ENCODE measurements at places on chromosomes 6 and 20.

GRCh38 chr6:14322841-14323240 is 205.3 kb downstream of the CD83 start:
- DNase-seq = no peak

GRCh38 chr6:52371656-52372191 is 9.8 kb downstream of the PAQR8 start:
- DNase-seq = no peak

DNA sequence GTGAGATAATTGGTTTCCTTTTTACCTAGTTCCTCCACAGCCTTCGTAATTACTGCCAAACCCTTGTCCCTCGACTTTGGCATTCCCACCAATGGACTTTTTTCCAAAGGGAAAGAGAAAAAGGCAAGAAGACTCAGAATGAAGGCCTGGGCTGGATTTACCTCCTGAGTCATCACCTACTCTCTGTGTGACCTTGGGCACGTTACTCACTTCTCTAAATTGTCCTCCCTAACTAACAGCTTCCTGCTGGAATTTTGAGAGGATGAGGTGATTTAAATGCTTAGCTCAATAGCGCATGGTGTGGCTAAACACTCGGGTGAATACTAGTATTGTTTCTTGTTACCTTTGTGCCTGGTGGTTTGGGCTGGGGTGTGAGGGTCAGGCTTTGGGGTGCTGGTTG is 146.6 kb downstream of the DHX35 start:
- no peak for DNase-seq

- DNase-seq = no peak
Observed at GRCh38 chr6:28522594-28523240, 3.0 kb upstream of the GPX5 start.

DNA sequence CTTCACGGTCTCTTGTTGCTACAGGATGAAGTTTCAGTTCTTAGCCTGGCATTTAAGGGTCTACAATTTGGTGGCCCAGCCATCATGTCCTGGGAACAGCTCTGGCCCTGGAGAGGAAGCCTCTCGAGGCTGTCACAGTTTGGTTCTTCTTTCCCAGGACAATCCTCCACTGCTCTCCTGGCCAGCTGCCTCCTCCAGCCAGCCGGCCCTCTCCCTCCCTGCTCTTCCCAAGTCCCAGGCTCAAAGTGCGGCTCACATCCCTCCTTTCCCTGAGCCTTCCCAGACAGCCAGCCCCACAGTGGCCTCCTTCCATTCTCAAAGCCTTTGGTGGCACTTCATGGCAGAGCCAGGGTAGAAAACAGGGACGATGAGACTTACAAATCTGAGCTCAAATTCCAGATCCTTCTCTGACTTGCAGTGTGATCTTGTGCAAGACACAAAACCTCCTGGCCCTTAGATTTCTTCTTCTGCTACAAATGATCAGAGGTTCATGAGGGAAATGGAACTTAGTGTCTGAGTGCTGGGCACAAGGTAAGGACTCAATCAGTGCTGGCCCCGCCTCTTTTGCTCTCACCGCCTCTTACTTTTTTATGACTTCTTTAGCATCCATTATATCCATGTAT is 223.8 kb upstream of the ECI2 start:
- DNase-seq = no peak

DNA sequence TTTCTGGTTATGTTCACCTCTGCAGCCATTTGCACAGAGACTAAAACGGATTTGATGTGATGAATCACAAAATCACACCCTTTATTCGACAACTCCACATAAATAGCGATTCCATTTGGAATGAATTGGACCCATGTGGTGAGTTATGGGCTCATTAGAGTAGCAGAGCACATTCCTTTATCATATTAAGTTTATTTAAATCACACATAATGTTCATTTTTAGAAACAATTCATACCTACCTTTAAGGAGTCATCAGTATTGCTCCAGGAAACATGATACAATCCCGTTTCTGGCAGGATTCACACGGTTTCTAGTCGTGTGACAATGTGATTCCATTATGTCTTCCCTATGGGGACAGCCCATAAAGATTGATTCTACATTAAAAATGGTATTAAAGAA is 303.5 kb downstream of the CDH4 start:
- DNase-seq = no peak

Data from activated naive CD4-positive, alpha-beta T cell treated with anti-CD3 and anti-CD28 coated beads, Interleukin-2, amount 50 U/mL, for 16 hours (primary cell).